ENCODE measurements at places on chromosomes 13 and 19. TPM values are rescaled to one million over a fixed set of nuclear protein-coding genes. Genes with fewer than 3 reads are reported as not detected.

C19orf67 gene
- not detected for total RNA-seq

RFC3 gene
- total RNA-seq = 8.7 TPM

CEACAM3 gene
- not detected for total RNA-seq

ATP8A2 gene
- total RNA-seq = 0.85 TPM

ZNF682 gene
- 9.0 TPM for total RNA-seq

POSTN gene
- not detected for total RNA-seq

LGALS14 gene
- not detected for total RNA-seq

COX6B1 gene
- total RNA-seq = 219 TPM

PROZ gene
- total RNA-seq = not detected

NR2C2AP gene
- 31.3 TPM for total RNA-seq

DNA sequence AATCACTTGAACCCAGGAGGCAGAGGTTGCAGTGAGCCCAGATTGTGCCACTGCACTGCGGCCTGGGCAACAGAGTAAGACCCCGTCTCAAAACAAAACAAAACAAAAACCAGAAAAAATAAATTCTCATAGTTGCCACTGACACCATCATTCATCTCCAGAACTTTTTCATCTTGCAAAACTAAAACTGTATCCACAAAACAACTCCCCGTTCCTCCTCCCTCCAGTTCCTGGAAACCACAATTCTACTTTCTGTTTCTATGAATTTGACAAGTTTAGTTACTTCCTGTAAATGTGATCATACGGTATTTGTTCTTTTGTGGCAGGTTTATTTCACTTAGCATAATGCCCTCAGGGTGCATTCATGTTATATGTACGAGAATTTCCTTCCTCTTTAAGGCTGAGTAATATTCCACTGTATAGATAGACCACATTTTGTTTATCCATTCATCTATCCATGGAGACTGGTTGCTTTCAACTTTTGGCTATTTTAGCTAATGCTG lies 13.2 kb upstream of the ADGRE5 start:
- no peaks in the 10 kb centered on the region for H3K36me3 ChIP-seq
- no peak overlapping the region for H3K4me3 ChIP-seq
- peak overlapping the region; percentile 100 for H3K27ac ChIP-seq
- H3K27me3 ChIP-seq = no peaks in the 10 kb centered on the region

- no peaks in the 10 kb centered on the region for H3K4me1 ChIP-seq
- no peak overlapping the region for H3K4me3 ChIP-seq
- H3K36me3 ChIP-seq = no peaks in the 10 kb centered on the region
- no peaks in the 10 kb centered on the region for H3K27me3 ChIP-seq
- no peak for DNase-seq
These were observed 812.8 kb upstream of the SLC10A2 start for GRCh38 chr13:103878891-103879605.

GRCh38 chr19:30512176-30513081 lies 140.2 kb downstream of the ZNF536 start:
- H3K4me1 ChIP-seq = no peaks in the 10 kb centered on the region
- no peak overlapping the region for H3K27ac ChIP-seq
- no peak overlapping the region for H3K4me3 ChIP-seq
- no peak for DNase-seq

DNA sequence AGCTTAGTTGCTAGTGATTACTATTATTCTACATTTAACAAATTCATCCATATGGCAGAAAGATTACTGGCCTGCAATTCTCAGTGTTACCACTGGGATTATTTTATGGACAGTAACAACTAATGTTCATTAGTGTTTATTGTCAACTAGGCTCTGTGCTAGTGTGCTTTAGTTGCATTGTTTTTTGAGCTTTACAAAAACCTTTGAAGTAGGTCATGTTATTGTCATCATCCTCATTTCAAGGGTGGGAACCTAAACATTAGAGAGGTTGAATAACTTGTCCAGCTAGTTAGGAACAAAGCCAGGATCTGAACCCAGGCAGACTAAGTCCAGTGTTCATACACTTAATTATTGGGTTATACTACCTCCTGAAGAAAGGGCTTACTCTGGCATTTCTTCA lies 27.8 kb upstream of the TDRD3 start:
- no peak overlapping the region for H3K4me3 ChIP-seq
- H3K27ac ChIP-seq = no peak overlapping the region
- no peak for DNase-seq
- no peaks in the 10 kb centered on the region for H3K4me1 ChIP-seq
- H3K27me3 ChIP-seq = peaks cover 5% of the 10 kb centered on the region
- H3K36me3 ChIP-seq = no peaks in the 10 kb centered on the region

DNA sequence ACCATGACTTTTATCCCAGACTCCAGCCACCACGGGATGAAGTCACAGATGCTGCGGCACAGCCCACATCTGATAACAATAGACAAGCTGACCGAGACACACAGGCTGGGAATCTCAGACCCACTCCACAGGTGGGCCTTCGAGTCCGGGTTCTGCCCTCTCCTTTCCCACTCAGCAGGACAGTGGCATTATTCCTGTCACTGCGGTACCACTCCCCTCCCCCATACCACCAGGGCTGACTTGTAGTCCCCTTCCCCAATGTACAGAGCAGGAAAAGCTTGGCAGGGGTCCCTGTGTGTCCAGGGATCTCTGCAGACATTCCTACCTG lies 179 bp upstream of the AMER2 start:
- no peaks in the 10 kb centered on the region for H3K36me3 ChIP-seq
- H3K27me3 ChIP-seq = peaks cover 53% of the 10 kb centered on the region
- no peak overlapping the region for H3K4me3 ChIP-seq

- H3K27me3 ChIP-seq = no peaks in the 10 kb centered on the region
- no peak overlapping the region for H3K27ac ChIP-seq
- no peaks in the 10 kb centered on the region for H3K36me3 ChIP-seq
- H3K4me3 ChIP-seq = no peak overlapping the region
These were observed 43.6 kb downstream of the ARHGAP35 start for GRCh38 chr19:46904114-46905060.

DNA sequence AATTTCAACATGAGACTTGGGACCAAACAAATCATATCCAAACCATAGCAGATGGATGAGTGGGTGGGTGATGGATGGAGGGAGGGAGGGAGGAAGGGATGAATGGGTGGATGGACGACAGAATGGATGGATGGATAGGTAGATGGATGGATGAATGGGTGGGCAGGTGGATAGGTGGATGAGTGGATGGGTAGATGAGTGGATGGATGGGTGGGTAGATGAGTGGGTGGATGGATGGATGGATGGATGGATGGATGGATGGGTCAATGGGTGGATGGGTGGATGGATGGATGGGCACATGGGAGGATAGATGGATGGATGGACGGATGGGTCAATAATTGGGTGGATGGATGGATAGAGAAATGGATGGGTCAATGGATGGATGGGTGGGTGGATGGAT lies 47.9 kb upstream of the ONECUT3 start:
- H3K27me3 ChIP-seq = peaks cover 2% of the 10 kb centered on the region
- no peaks in the 10 kb centered on the region for H3K4me1 ChIP-seq
- H3K36me3 ChIP-seq = no peaks in the 10 kb centered on the region

- H3K4me1 ChIP-seq = no peaks in the 10 kb centered on the region
- no peaks in the 10 kb centered on the region for H3K36me3 ChIP-seq
- DNase-seq = no peak
- H3K4me3 ChIP-seq = no peak overlapping the region
- no peaks in the 10 kb centered on the region for H3K27me3 ChIP-seq
- H3K27ac ChIP-seq = no peak overlapping the region
These were observed 55.5 kb downstream of the EDNRB start for GRCh38 chr13:77863144-77863543.

- H3K4me1 ChIP-seq = no peaks in the 10 kb centered on the region
- DNase-seq = no peak
- H3K36me3 ChIP-seq = no peaks in the 10 kb centered on the region
These were observed 18.8 kb downstream of the HPN start for GRCh38 chr19:35060160-35060855.

GRCh38 chr13:75585153-75585552 lies 35.6 kb downstream of the UCHL3 start:
- DNase-seq = no peak
- no peaks in the 10 kb centered on the region for H3K4me1 ChIP-seq
- H3K36me3 ChIP-seq = peaks cover 4% of the 10 kb centered on the region
- H3K27ac ChIP-seq = no peak overlapping the region

GRCh38 chr13:113597391-113598080 lies 13.0 kb downstream of the TFDP1 start:
- H3K4me3 ChIP-seq = no peak overlapping the region
- no peaks in the 10 kb centered on the region for H3K4me1 ChIP-seq
- peaks cover 3% of the 10 kb centered on the region for H3K36me3 ChIP-seq
- no peaks in the 10 kb centered on the region for H3K27me3 ChIP-seq
- no peak overlapping the region for H3K27ac ChIP-seq
- no peak for DNase-seq

DNA sequence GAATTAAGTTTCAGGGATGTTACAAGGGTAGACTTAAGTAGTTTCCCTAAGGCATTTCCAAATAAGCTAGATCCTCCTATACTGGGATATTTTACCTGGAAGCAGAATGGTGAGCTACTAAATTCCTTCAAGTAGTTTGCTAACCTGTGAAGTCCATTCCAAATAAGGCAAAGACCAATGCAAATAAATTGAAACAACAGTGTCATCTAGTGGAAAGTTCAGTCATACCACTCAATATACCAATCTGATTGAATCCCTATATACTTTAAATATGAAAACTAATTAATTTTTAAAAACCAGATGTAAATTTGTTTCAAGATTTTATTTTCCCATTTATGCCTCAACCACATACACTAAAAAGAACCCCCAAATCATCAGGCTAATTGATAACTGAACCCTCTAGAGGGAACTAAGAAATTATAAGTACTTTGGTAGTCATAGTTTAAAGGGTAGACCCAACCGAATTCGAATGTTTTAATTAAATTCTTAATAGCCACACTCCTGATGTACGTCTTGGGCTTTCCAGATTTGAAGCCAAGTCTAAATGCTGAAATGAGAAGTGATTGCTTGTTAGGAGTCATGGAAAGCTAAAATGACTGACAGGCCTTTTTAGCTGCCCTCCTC lies 223.7 kb downstream of the TBC1D4 start:
- H3K27me3 ChIP-seq = no peaks in the 10 kb centered on the region
- H3K36me3 ChIP-seq = no peaks in the 10 kb centered on the region
- DNase-seq = no peak
- H3K4me3 ChIP-seq = no peak overlapping the region

GRCh38 chr13:68046903-68047302 lies 816.8 kb upstream of the PCDH9 start:
- no peak for DNase-seq
- H3K27me3 ChIP-seq = no peaks in the 10 kb centered on the region
- H3K36me3 ChIP-seq = no peaks in the 10 kb centered on the region
- H3K4me3 ChIP-seq = no peak overlapping the region
- H3K4me1 ChIP-seq = no peaks in the 10 kb centered on the region

DNA sequence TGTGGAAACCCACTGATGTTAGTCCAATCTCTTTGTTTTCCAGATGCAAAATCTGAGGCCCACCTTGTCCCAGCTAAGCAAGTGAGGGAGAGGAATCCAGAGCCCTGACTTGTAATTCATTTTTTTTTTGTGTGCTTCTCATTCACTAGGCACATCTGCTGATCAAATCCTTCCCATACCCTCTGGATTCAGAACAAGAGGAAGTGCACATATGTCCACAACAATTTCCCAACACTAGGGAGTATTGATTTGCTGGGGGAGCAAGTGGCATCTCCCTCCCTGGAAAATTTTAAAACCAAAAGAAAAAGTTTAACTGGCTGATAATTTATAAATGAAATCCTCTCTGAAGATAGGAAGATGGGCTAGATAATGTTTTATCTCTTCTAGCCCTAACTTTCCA lies 94.6 kb upstream of the RFC3 start:
- H3K27me3 ChIP-seq = no peaks in the 10 kb centered on the region
- H3K36me3 ChIP-seq = no peaks in the 10 kb centered on the region
- no peak overlapping the region for H3K27ac ChIP-seq
- no peak for DNase-seq
- no peaks in the 10 kb centered on the region for H3K4me1 ChIP-seq
- H3K4me3 ChIP-seq = no peak overlapping the region
